ENCODE measurements at places on chromosomes 11 and 22.
A peak's percentile ranks its signal among the peaks of the same experiment; 100 is the strongest.

GRCh38 chr11:68970921-68971636 lies 9.7 kb downstream of the MRGPRD start:
- DNase-seq = no peak

DNA sequence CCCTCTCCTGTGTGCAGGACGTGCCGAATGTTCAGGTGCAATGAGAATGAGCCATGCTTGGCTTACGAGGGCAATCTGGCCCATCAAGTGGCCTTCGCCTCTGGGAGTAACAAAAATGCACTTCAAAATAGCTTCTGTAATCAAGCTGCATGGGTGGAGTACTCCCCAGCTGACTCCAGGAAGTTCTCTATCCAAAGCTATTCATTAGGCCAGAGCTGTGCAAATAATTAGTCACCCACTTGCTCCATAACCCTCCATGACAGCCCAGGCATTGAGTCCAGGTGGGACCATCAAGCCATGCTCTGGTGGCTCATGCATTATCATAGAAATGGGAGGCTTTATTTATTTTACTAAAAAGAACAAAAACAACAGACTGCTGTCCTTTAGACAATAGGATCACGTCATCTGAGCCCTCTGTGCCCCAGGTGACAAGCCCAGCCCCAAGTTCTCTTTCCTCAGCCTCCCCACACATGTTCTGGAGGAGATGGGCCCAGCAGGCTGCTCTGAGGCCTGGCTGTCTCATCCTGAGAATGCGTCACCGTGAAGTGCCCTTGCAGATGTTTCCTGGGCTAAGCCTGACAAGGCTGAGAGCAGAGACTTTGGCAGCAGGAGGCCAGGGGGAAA lies 244.7 kb downstream of the ETS1 start:
- DNase-seq = no peak

- DNase-seq = peak; percentile 27
These were observed 887.2 kb downstream of the BRD1 start for GRCh38 chr22:48940266-48941032.

DNA sequence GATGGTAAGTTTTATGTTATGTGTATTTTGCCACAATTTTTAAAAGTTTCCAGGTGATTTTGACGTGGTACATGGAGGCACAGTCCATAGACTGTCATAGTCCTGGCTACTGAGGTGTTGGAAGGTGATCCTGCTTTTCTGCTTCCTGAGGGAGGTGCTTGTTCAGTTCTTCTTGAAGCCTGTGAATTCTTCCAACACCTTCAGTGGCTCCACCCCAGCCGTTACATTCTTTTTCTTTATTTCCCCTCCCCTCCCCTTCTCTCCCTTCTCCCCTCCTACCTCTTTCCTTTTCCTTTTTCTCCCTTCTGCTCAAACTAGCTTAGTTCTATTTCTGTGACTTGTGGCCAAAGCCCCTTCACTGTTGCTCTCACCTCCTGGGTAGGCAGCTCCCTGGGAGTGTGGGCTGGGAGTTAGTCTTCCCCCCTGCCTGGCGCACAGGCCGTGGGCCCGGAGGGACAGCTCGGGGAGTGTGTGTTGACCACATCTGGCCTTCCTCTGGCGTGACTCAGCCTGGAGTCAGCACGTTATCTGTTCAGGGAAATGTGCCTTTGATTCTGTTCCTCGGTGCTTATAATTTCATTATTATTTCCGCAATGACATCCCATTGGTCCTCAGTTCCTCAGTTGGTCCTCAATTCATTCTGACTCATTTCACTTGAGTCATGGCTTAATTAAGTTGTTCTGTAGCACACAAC lies 566.2 kb downstream of the TBC1D22A start:
- no peak for DNase-seq

GRCh38 chr22:23241562-23242472 lies 61.5 kb downstream of the BCR start:
- no peak for DNase-seq

DNA sequence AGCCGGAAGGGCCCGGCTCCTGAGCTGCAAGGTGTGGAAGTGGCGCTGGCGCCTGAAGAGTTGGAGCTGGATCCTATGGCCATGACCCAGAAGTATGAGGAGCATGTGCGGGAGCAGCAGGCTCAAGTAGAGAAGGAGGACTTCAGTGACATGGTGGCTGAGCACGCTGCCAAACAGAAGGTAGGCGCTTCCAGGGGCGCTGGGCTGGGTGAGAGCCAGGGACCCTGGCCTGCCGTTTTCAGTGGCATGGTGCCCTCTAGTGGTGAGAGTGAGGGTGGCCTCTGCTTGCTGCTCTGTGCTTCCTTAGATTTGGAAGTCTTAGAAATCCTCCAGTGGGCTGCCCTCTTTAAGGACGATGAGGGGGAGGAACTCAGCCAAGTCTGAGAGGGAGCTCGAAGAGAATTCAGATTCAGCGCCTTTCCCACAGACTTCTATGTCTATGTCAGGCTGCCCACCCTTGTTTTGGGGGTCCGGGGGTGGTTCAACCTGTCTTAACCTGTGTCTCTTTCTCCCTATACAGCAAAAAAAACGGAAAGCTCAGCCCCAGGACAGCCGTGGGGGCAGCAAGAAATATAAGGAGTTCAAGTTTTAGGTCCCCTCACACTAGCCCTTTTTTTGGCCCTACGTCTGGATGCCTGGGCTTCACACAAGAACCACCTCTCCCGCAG lies 1.8 kb upstream of the PACS1 start:
- no peak for DNase-seq

DNA sequence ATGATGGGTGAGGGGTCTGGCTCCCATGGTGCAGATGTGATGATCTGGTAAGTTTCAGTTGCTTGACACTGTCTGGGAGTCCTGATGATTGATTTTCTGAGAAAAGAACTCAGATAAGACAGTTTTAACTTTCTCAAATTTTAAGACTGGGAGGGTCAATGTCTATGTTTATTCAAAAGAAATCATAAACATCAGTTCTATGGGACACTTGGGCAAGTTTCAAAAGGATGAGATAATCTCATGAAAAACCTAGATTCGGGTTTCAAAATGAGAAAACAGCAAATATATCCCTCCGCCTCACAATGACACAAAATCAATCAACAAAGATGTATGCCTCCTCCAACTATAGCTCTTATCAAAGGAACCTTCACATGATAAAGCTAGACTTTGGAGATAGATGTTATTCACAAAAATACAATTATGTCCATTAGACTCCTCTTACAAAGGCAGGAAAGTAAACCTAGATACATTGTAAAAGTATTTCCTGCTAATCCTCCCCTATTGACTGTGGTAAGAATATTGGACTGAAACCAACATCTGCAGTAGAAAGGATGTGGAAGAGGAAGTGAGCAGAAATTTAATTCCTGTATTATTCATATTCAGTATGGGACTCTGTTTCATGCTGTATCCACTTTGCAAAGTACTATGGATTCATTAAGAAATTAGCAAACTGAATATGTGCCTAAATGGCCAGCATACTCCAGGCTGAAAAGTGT lies 21.6 kb downstream of the SVIP start:
- DNase-seq = no peak

DNA sequence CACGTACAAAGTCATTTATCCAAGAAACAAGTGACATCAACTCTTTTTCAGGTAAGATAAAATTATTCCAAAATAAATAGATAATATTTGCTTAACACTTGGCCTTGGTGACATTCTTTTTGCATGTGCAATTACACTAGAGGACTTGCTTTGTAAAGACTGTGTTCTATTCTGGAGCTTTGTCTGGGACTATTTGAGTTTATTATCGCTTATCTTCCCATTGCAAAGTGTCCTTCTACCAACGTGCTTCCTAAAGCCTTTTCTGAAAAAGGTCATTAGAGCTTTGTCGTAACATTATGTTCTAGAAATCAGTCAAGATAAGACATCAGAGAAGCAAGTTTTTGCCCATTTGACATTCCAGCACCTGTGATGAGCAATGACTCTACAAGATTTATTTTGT lies 78.3 kb upstream of the MYO18B start:
- DNase-seq = no peak

GRCh38 chr11:82988936-82989627 lies 82.6 kb downstream of the RAB30 start:
- no peak for DNase-seq

DNA sequence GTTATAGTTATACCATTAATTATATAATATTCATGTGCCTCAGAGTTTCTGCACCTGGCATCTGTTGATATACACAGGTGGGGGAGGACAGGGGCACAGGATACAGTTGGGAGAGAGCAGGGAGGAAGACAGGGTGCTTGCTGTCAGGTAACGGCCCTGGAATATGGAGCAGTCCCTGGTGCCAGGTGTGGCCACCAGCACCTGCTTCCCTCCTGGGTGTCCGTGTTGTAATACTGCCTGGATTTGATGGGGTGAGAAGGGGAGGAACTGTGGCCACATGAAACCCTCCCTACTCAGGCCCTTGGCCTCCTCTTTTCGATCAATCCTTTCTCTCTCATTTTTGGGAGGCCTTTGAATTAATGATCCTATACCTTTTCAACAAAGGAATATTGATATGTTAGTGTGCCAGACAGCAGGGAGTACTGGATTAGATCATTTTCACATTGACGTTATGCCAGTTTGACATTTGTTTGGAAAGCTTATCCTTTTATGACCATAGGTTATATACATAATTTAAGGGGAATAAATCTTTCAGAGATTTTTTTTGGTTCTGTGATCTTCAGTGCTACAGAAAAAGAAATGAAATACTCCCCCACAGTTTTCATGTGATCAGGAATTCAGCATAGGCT lies 88.6 kb downstream of the TEAD1 start:
- no peak for DNase-seq

- DNase-seq = no peak
These were observed 565.9 kb downstream of the ETS1 start for GRCh38 chr11:128021349-128022006.

DNA sequence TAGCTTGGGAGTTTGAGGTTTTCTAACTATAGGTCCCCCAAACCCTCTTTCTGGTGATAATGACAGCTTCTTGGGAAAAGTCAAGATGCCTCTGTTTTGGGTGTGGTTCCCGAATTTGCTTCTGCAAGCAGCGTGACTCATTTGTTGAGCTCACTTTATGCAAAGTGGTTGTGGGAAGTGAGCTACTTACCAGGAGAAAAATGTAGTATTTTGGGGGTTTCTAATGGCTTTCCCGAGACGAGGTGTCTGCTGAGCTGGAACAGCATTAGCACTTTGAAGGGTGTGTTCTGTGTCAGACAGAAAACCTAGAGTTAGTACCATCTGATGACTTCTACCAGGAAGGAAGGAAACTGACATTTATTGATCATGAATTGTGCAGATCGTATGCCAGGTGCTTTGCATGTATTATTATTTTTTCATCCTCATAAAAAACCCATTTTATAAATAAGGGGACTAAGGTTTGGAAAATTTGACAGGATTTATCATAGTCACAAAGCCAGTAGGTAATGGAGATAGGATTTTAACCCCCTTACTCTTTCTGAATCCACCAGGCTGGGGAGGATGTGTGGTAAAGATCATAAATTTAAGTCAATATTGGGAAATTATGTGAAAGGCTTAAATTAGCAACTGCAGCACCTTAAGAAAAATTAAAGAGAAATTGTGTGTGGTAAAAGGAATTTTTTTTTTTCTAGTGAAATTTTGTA lies 108.8 kb upstream of the CD44 start:
- DNase-seq = no peak

GRCh38 chr11:2812371-2812991 lies 73.1 kb downstream of the CDKN1C start:
- DNase-seq = no peak

DNA sequence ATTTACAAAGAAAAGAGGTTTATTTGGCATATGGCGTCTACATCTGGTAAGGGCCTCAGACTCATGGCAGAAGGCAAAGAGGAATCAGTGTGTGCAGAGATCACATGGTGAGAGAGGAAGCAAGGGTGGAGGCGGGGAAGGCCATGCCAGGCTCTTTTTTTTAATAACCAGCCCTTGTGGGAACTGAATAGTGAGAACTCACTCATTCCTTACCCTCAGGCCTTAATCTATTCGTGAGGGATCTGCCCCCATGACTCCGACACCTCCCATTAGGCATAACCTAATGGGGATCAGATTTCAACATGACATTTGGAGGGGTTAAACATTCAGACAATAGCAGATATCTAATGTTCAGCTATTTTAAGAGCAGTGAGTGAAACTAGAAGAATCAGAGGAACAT lies 55.7 kb downstream of the ATM start:
- DNase-seq = no peak

DNA sequence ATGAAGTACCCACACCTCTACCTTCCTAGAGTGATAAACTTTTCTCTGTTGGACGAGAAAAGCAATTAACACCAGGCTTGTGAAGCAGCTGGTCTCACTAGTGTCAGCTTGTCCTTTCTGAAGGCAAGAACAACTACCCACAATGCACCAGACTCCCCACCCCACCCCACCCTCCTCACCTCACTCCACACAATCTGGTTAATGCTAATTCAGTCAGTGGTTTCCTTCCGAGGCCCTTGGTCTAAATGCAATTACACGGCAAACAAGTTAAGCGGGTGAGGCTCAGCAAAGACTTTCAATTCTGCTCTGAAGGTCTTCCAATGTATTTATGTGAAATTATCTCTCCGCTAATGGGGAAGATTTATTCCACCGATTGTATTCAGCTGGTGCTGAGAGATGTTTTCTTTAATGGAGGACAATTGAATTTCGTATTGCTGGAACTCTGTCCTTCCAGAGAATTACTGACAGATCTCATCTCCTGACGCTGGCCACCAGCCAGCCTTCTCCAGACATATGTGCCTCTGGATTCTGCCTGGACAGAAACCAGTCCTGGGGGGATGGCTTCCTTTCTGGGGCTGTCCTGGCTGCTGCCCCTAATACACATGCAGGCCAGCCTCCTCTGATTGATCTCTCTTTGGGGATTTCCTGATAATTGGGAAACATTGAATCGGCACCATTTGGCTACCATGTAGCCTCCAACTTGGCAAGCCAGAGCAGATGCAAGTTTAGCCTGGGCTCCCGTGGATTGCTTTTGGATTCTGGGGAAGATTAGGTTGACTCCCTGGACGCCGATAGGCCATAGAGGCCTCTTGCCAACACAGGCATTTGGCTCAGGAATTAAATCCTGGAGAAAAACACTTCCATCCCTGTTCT lies 165.8 kb upstream of the NARS2 start:
- no peak for DNase-seq

DNA sequence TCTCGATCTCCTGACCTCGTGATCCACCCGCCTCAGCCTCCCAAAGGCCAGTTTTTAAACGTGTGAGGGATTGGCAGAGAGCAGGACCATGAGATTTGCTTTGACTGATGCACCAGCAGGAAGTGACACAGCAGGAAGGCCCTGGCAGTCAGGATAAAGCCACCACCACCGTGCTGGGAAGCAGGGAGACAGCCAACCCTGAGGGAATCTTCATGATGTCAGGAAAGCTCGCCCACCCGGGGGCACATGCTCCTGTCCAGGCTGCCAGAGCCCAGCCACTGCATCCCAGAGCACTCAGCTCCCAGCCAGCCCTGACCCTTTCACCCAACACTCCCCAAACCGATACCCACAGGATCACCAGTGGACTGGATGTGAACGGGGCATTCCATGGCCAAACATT lies 6.1 kb downstream of the TUBGCP6 start:
- no peak for DNase-seq
